ENCODE measurements at places on chromosomes 4 and X.

GRCh38 chr4:78482281-78482680 is 69.3 kb upstream of the ANXA3 start:
- DNase-seq = no peak

DNA sequence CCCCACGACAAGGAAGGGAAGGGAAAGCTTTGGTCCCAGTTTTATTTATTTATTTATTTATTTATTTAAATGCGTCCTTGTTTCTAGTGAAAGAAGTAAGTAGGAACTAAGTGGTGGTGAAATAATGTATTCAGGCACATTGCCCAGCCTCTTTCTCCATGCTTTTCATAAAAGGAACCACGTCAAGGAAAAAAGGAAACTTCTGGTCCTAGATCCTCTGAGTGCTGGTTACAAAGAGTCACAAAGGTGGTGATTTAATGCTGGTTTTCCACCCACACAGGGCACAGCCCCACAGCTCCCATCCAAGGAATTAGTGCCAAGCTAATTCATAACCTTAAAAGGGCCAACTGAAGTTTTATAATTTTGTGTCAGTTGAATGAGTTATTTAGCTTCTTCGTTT is 206.6 kb upstream of the GYPA start:
- no peak for DNase-seq

DNA sequence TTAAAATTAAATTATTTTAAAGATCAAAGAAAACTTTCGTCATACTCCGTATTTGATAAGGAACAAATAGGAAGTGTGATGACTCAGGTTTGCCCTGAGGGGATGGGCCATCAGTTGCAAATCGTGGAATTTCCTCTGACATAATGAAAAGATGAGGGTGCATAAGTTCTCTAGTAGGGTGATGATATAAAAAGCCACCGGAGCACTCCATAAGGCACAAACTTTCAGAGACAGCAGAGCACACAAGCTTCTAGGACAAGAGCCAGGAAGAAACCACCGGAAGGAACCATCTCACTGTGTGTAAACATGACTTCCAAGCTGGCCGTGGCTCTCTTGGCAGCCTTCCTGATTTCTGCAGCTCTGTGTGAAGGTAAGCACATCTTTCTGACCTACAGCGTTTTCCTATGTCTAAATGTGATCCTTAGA is at the start of gene CXCL8:
Gene CXCL8, plus strand, starts transcription at position 217 of the 426 bp plus-strand sequence. Its CDS starts 90 bp downstream, at position 307.
- DNase-seq = peak; percentile 75

DNA sequence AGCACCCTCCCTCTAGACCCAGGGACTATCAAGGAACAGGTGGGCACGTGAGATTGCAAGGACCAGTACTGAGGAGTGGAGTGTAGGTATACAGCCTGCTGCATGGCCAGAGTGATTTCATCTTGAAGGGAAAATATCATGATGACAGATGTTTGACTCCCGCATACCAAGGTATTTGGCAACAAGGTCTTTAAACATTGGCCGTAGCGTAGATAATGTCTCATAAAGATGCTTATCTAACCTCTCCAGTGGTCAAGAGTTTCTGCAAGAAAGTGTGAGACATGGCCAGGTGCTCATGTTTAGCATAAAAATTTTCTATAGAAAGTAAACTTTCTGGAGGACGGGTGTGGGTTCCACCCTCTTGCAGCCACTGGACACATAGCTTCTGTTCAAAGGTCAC is 18.7 kb upstream of the ZNF630 start:
- no peak for DNase-seq

- DNase-seq = peak; percentile 67
These were observed 131.7 kb downstream of the REPS2 start for GRCh38 chrX:17078031-17078720.

GRCh38 chr4:176927117-176927516 is 134.4 kb upstream of the VEGFC start:
- no peak for DNase-seq

- DNase-seq = no peak
These were observed 666.4 kb downstream of the ADGRL3 start for GRCh38 chr4:61866378-61867030.

GRCh38 chr4:78298618-78299017 is 241.5 kb downstream of the FRAS1 start:
- peak; percentile 85 for DNase-seq

- DNase-seq = peak; percentile 64
These were observed 262.6 kb downstream of the ADGRL3 start for GRCh38 chr4:61462451-61463326.

GRCh38 chr4:8322794-8323704 is 53.5 kb downstream of the HTRA3 start:
- DNase-seq = no peak

- DNase-seq = no peak
These were observed 86.0 kb upstream of the WWC2 start for GRCh38 chr4:183012879-183013729.

- DNase-seq = no peak
These were observed 51.1 kb downstream of the SH3KBP1 start for GRCh38 chrX:19836337-19836736.

DNA sequence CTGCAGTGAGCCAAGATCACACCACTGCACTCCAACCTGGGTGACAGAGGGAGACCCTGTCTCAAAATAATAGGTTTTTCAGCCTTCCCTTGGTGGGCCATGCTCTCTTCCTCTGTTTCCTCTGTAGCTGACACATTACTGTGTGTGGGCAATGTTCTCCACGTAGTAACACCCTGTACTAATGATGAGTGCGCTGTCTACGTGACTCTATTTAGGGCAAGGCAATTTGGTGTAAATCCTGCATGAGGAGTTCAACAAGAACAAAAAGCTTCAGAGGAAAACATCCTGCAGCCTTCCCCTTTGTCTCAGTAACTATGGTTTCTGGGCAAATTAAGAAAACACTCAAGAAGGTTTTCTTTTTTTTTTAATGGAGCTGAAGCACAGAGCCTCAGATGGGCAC is 24.4 kb upstream of the JAKMIP1 start:
- DNase-seq = no peak

GRCh38 chrX:57445076-57445475 is 146.7 kb upstream of the ZXDB start:
- no peak for DNase-seq

DNA sequence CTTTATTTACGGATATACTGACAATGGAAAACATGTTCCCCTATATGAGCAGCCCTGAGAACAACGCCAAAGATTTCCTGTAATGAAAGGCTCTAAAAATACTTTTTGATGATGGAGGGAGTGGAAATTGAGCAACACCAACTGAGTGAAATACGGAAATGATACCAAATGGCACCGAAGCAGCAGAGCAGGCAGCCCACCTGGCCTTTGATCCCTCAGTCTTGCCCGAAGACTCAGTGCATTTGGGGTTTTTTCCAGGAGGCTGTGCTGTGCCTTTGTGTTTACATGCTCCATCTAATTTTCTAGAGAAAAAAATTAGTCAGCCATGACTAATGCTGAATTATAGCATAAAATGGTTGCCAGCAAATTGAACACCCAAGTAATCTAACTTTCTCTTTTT is 169.9 kb upstream of the RBPJ start:
- DNase-seq = peak; percentile 43

GRCh38 chrX:109774136-109774535 is 41.1 kb upstream of the ACSL4 start:
- no peak for DNase-seq

- DNase-seq = no peak
These were observed 60.1 kb upstream of the ACSL4 start for GRCh38 chrX:109793191-109793590.

DNA sequence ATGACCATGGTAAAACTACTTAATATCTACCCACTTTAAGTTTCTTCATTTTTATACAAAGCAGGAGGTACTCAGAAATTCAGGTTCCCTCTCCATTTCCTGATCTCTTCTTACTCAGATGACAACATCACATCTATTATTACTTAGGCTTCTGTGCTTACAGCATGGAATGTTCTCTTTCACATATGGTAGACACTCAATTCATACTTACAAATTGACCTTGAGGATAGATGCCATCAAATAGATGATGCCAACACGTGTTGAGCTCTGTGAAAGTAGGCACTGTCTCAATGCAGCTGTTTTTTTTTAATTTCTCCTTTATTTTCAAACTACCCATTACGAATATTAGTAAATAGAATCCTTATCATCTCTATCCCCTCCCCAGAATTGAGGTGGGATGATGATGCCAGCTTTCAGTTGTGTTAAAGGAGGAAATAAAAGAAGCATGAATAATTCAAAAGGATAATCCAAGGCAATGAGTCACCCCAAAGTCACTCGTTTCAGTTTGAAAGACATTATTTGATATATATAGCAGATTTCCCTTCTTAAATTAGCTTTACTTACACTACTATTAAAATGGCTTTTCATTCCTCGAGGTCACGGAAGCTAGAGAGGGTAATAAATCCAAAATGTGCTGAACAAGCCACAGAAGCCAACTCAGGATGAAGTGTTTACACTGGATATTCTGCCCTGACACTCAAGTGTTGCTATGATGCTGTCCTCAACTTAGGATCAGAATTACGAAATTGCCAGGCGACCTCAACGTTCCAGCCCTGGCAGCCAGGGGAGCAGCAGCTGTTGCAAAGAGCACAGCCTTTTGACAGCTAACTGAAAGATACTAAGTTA is 124.2 kb upstream of the EOLA2 start:
- DNase-seq = peak; percentile 89

DNA sequence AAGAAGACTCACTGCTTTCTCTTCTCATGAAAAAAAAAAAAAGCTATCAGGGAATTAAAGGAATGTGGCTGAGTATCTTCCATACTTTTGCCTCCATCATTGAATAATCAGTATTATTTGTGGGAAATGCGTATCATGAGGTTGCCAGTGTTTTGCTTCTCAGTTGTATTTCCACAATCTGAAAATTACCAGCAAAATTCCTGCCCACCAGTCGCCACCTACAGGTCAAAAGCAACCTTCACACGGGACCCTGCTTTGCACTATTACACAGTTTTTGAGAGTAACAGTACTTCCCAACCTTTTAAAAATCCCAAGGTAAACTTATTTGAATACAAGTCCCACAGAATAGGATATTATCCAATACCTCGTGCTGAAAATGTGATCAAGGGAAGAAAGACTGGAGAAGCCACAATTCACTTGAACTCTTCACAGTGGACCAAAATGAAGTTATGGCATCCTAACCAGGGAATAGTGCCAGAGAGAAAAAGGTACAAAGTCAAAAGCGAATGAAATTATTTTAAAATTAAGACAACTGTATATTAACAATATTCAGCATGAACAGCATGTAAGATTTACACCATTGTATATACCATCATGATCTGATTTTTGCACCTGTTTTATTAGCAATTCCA is 30.4 kb downstream of the PGRMC1 start:
- peak; percentile 2 for DNase-seq

- DNase-seq = no peak
These were observed 72.9 kb downstream of the CLDN34 start for GRCh38 chrX:10039821-10040793.

DNA sequence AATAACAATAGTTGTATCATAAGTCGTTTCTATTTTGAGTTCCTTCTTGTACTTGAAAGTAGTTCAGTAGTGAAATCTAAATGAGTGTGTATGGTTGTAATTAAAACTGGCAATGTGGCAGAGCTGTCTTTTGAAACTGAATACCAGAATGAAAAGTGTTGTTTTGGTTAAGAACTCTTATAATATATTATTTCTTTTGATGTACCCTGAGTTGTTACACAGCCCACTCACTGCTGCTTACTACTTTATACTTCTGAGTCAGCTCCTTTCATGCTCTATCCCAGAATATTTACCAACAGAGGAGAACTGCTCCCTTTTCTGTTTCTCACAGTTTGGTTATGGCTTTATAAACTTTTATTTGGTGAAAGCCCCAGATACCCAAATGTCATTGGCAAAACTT is 28.8 kb downstream of the FAM199X start:
- DNase-seq = no peak

DNA sequence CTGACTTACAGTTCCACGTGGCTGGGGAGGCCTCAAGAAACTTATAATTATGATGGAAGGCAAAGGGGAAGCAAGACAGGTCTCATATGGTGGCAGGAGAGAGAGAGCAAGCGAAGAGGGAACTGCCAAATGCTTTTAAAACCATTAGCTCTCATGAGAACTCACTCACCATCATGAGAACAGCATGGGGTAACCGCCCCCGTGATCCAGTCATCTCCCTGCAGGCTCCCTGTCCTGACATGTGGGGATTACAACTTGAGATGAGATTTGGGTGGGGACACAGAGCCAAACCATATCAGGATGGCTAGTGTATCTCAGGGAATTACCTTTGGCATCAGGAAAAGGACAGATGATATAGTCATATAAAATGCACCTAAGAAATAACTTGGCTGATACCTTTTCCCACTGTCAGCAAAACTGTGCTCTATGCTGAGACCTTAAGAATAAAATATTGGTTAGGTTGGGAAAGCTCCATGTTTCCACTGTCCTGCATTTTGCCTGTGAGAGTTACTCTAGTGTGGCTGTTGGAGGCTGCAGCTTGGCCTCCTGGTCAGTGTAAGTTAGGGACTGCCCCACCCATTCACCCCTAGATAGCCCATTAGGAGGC is 110.3 kb downstream of the UCHL1 start:
- no peak for DNase-seq

- no peak for DNase-seq
These were observed 11.3 kb downstream of the PPA2 start for GRCh38 chr4:105462576-105462975.

GRCh38 chrX:40012868-40013265 is 84.9 kb downstream of the BCOR start:
- DNase-seq = no peak

GRCh38 chrX:134694333-134695322 is 36.4 kb upstream of the PLAC1 start:
- DNase-seq = peak; percentile 35

DNA sequence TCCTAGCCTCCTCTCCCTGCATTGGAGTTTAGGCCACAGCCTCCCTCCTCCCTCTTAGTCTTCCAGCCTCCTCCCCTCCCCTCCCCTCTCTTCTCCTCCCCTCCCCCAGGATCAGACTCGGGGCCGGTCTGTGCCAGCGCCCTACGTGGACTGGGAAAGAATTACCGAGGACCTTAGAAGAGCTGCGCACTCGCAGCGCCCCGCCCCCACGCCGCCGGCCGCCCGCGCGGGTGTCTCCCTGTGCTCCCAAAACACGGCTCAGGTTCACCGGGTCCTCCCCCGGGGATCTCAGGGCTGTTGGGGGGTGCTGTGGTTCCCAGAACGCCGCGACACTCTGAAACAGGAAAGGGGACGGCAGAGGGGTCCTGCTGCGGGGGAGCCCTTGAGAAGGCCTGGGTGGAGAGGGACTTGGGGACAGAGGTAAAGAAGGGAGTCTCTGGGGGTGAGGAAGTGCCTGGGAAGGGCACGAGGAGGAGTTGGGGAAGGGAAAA is 122.3 kb upstream of the TBL1X start:
- DNase-seq = peak; percentile 93

DNA sequence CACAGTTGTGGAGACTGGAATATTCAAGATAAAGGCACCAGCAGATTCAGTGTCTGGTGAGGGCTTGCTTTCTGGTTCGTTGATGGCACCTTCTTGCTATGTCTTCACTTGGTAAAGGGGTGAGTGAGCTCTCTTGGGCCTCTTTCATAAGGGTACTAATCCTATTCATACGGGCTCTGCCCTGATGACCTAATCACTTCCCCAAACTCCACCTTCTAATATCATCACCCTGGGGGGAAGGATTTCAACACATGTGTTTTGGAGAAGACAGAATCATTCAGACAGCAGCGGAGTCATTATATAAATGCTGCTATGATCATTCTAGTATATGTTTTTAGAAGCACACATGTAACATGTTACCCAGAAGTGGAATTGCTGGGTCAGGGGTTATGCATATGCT is 295.3 kb upstream of the CTSO start:
- DNase-seq = no peak
